ENCODE measurements at places on chromosomes 5 and 9.

DNA sequence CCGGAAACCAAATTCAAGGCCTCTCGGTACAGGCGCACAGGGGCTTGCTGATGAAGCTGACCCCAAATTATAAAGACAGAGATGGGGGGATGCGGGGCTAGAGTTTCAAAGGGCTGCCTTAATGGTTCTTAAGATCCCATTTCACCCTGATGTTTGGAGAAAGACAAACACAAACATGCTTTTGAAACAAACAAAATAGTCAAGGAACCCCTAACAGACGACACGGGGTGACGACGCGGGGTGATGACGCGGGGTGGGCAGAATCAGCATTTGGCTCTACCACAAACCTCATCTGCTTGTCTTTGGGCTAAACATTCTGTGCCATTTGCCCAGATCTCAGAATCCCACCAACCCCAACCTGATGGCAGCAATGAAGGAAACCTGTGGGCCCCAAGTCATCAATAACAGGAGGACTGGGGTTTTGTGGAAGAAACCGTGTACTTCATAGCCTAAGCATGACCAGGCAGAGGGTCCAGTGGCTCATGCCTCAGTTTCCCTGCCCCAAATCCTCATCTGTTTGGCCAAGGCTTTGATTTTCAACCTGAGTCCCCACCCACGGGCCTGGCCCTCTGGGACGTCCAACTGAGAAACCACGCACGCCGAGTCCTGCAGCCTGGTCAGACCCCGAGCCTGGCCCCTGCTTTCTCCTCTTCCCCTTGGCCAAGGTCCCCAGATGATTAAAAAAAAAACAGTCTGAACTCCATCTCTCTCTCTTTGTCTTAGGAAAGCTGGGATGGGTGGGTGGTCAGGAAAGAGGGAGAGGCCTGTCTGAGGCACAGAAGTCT, 148.5 kb downstream of the COL23A1 start:
- no peak for DNase-seq

- DNase-seq = no peak
These were observed 35.2 kb downstream of the PIK3R1 start for GRCh38 chr5:68250661-68251298.

GRCh38 chr5:89520771-89521170, 637.8 kb upstream of the MEF2C start:
- DNase-seq = no peak

DNA sequence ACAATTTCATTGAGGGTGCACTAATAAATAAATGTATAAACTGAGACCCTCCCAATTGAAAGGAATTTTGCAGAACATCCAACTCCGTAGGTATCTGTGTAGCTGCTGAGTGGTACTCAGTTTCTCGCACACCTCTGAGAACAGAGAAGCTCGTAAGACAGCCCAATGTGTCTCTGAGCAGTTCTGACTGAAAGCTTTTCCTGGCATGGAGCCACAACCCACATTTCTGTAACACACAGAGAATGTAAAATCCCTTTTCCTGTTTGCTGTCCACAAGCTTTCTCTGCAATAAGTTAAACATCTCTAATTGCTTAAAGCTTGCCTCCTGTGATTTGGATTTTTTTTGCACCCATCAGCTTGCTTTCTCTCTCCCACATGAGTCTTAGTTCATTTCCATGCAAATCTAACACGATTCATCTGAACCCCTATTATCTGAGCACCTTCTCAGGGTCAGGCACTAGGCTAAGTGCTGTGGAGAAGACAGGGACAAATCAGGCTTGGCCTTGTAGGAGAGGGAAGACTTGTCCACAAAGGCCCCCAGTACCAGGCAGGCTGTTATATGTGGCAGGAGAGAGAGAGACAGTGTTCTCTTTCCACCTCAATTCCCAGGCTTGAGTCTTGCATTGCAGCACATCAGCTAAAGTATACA, 44.2 kb upstream of the COL15A1 start:
- no peak for DNase-seq

DNA sequence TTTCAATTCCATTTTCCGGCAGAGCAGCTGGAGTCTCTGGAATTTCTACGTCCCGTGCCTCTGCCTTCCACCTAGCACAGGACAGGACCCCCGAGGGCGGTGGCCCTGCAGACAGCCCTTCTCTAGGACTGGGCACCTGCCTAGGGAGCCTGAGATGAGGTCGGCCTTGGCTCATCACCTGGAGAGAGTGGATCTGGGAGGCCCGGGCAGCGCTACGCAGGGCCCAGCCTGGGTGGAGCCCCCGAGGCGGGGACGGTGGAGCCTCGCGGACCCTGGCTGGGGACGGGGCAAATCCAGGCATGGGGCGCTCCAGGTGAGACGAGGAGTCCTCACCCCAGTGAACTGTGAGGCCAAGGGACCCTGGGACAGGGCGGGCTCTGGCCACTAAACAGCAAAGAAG, 114.5 kb downstream of the MTRR start:
- DNase-seq = no peak

DNA sequence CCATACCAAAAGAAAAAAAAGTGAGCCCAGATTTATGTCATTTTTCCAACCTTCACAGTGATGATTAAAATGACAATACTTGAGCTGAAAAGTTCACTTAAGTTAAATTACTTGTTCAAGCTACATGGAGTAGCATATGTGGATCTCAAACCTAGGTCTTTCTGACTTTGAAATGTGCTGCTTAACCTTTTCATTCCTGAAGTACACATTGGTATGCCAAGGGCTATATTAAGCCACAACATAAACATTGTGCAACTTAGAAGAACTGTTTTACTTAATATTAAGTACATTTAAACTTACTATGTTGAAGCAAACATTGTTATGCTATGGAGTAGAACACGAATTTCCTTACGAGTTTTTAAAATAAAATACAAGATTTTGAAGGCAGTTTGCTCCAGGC, 105.0 kb downstream of the GIN1 start:
- DNase-seq = no peak

- DNase-seq = no peak
These were observed 37.3 kb upstream of the ZNF622 start for GRCh38 chr5:16502866-16503265.

All from OCI-LY7 (cell line).